Stimulated activated CD4-positive, alpha-beta T cell treated with anti-CD3 and anti-CD28 coated beads, Interleukin-4, amount 100 ng/mL, for 48 hours (primary cell): ENCODE measurements at places on chromosomes 1 and 21.

- no peak for DNase-seq
Observed at GRCh38 chr1:58190267-58190988, 356.1 kb downstream of the OMA1 start.

GRCh38 chr1:197725044-197725443 is 50.2 kb downstream of the DENND1B start:
- DNase-seq: no peak

DNA sequence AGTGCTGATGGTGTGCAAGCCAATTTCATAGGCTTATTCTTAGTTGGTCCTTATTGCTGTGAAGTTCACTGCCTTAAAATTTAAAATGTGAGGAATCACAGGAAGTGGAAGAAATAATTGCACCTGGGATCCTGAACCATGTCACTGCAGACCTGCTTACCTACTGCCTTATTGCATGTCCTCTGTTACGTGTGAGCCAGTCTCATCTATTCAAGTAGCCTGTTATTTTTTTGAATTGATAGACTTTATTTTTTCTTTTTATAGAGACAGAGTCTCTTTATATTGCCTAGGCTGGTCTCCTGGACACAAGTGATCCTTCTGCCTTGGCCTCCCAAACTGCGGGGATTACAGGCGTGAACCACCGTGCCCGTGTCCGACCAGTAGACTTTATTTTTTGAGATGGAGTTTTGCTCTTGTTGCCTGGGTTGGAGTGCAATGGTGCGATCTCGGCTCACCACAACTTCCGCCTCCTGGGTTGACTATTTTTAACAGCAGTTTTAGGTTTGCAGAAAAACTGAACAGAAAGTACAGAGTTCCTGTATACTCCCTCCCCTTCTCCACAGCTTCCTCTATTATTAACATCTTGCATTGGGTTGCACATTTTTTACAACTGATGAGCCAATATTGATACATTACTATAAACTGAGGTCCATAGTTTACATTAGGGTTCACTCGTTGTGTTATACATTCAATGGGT is 14.0 kb upstream of the DISC1 start:
- DNase-seq: peak; percentile 28

GRCh38 chr1:71364236-71364635 is 283.4 kb upstream of the ZRANB2 start:
- DNase-seq: no peak

- no peak for DNase-seq
Observed at GRCh38 chr1:184037849-184038591, 492 bp upstream of the COLGALT2 start.

- no peak for DNase-seq
Observed at GRCh38 chr1:212291505-212292134, 6.4 kb downstream of the PPP2R5A start.

- DNase-seq: no peak
Observed at GRCh38 chr1:8086055-8086454, 59.9 kb upstream of the ERRFI1 start.

GRCh38 chr1:30912224-30912623 is 3.7 kb upstream of the SDC3 start:
- no peak for DNase-seq

DNA sequence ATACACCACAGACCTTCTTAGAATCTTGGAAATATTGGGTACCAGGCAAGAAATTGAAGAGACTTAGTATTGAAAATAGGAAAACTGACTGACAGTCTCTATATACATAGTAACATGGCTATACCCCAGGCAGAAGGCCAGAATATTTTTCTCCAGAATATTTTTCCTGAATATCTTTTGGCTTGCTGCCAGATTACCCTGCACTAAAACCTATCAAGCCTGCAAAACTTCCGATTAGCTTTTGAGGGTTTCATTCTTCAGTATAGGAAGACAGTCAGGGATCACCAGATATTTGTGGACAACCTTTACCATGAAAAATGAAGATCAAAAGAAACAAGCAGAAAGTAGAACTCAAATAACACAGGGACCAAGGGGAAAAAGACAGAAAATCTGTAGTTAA is 187.9 kb downstream of the LRRC7 start:
- no peak for DNase-seq

DNA sequence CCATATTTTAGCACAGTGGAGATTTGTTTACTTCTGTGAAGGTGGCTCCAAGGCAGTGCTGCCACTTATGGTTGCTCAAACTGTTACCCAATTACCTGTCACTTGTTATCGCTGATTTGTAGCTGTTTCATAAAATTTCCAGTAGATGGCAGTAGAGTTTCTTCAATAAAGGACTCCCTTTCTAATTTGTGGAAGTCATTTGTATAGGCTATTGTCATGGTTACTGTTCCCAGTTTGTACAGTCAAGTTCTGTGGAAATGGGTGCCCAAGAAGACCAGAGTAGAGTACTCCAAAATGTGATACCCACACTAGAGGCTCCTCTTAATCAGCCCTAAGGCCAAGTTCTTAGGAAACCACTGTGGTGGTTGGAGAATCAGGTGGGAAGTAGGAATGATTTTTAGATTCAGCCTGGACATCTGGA is 186.1 kb downstream of the CLEC20A start:
- no peak for DNase-seq

- DNase-seq: no peak
Observed at GRCh38 chr1:72230746-72231145, 51.6 kb downstream of the NEGR1 start.

- no peak for DNase-seq
Observed at GRCh38 chr1:168623003-168623828, 46.8 kb downstream of the XCL1 start.

DNA sequence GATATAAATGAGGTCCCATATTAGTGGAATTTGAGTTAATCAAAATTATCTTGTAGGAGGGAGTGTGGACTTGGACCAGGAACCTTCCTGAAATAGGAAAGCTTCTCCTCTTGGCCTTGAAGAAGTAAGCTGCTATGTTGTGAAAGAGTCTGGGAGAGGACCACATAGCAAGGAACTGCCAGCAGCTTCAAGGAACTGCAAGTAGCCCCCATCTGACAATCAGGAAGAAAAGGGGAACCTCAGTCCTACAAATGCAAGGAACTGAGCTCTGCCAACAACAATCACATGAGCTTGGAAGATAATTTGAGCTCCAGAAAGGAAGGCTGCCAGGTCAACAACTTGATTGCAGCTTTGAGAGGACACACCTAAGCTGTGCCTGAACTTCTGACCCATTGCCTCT is 8.2 kb upstream of the PRMT6 start:
- no peak for DNase-seq

DNA sequence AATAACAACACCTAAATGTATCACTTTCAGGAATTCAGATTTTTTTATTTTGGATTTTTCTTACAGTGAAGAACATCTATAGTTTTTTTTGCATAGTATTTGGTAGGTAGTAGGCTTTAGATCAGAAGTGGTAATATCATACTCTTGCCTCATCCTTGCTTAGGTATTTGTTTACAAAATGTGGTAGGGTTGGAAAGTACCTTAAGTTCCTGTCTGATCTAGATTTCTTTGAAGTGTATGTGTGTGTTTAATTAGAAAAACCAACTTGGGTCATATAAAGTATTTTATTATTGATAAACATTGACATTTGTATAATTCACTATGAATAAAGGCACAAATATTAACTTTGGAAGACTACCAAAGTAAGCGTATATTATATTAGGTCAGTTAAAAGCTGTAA is 85.3 kb upstream of the GPR88 start:
- no peak for DNase-seq
